ENCODE measurements at places on chromosomes 7 and 10. TPM values are rescaled to one million over a fixed set of nuclear protein-coding genes. Genes with fewer than 3 reads are reported as not detected.

The SEMA3D gene
- total RNA-seq, result 17.5 TPM

The MRLN gene
- not detected for total RNA-seq

The FEZF1 gene
- not detected for total RNA-seq

The PIP gene
- 0.47 TPM for total RNA-seq

The EBLN1 gene
- total RNA-seq, result not detected

The MRPS33 gene
- 43.6 TPM for total RNA-seq

The C10orf95 gene
- 2.7 TPM for total RNA-seq

The GDF2 gene
- total RNA-seq, result not detected

The CAMK1D gene
- total RNA-seq, result 13.7 TPM

The TUBB8 gene
- total RNA-seq, result not detected

The GNB2 gene
- 265 TPM for total RNA-seq

The TFPI2 gene
- total RNA-seq, result 42.5 TPM

The HTR7 gene
- 0.38 TPM for total RNA-seq

The PRLHR gene
- total RNA-seq, result not detected

The FAM3C gene
- 82.6 TPM for total RNA-seq

The ZNF804B gene
- total RNA-seq, result 0.19 TPM

The PRKG1 gene
- 14.8 TPM for total RNA-seq

The SAMD8 gene
- 20.5 TPM for total RNA-seq

The CALCR gene
- 5.3 TPM for total RNA-seq

The WNT2 gene
- 0.57 TPM for total RNA-seq

The HOXA7 gene
- total RNA-seq, result 31.3 TPM

The SPDYE16 gene
- total RNA-seq, result 0.31 TPM

The COL28A1 gene
- 5.8 TPM for total RNA-seq

The CALHM3 gene
- total RNA-seq, result not detected

The PALS2 gene
- 35.6 TPM for total RNA-seq

The RBM20 gene
- 2.1 TPM for total RNA-seq

The LLCFC1 gene
- total RNA-seq, result not detected

The SORCS1 gene
- 0.76 TPM for total RNA-seq

The CYP3A4 gene
- total RNA-seq, result not detected

The CFTR gene
- total RNA-seq, result 12.8 TPM

The GDF10 gene
- 1.1 TPM for total RNA-seq

The CTTNBP2 gene
- total RNA-seq, result 41.1 TPM

The MYPN gene
- 0.06 TPM for total RNA-seq

The PLCE1 gene
- total RNA-seq, result 8.7 TPM

The FGL2 gene
- total RNA-seq, result 96.9 TPM

The CACNA2D1 gene
- total RNA-seq, result 18.3 TPM

The KLF14 gene
- total RNA-seq, result not detected

The ADAP1 gene
- total RNA-seq, result 48.2 TPM

The PLXDC2 gene
- total RNA-seq, result 42.1 TPM

The OPN1SW gene
- not detected for total RNA-seq

The CNPY1 gene
- total RNA-seq, result not detected

The RP9 gene
- 11.3 TPM for total RNA-seq

The GIMAP7 gene
- total RNA-seq, result 43.6 TPM

The TMEM196 gene
- 0.06 TPM for total RNA-seq

The TCF7L2 gene
- total RNA-seq, result 32.4 TPM

The ADAM22 gene
- 7.9 TPM for total RNA-seq

The SLC16A9 gene
- 15.5 TPM for total RNA-seq

Measured in kidney (tissue), 22 donors.